Activated CD4-positive, alpha-beta memory T cell treated with anti-CD3 and anti-CD28 coated beads, Interleukin-2, amount 10 ng/mL, durations not matched to agents 7 days and 5 days (primary cell): ENCODE measurements at places on chromosomes 11 and 22.
A peak's percentile ranks its signal among the peaks of the same experiment; 100 is the strongest.

DNA sequence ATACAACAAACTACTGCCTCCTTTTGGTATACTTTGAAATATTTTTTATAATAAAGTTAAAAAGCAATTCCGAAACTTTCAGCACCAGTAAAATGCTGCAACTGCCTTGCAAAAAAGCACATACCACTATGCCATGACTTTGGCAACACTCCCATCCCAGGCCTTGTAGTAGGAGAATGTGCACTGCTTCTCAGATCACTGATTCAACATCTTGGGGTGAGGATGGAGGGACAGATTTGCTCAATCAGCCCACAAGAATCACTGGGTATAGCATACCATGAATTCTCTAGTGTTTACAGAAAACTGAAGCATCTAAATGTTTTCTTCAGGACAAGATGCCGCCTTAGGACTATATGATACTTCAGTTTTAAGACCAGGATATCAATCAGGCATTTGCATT lies 14.9 kb downstream of the EIF4ENIF1 start:
- H3K27me3 ChIP-seq: no peaks in the 10 kb centered on the region
- H3K27ac ChIP-seq: no peak overlapping the region
- H3K4me3 ChIP-seq: no peak overlapping the region

- peaks cover 39% of the 10 kb centered on the region for H3K27me3 ChIP-seq
- no peak for DNase-seq
- H3K4me1 ChIP-seq: no peaks in the 10 kb centered on the region
- no peak overlapping the region for H3K4me3 ChIP-seq
Measured at GRCh38 chr11:116505298-116506262, 267.2 kb downstream of the BUD13 start.

- DNase-seq: no peak
- no peaks in the 10 kb centered on the region for H3K36me3 ChIP-seq
- peaks cover 16% of the 10 kb centered on the region for H3K27me3 ChIP-seq
- no peaks in the 10 kb centered on the region for H3K4me1 ChIP-seq
- H3K27ac ChIP-seq: no peak overlapping the region
- H3K4me3 ChIP-seq: no peak overlapping the region
Measured at GRCh38 chr11:11668781-11669180, 47.0 kb upstream of the GALNT18 start.

GRCh38 chr11:132142121-132142520 lies 771.7 kb downstream of the NTM start:
- no peak overlapping the region for H3K4me3 ChIP-seq
- H3K27ac ChIP-seq: no peak overlapping the region
- no peaks in the 10 kb centered on the region for H3K36me3 ChIP-seq
- no peak for DNase-seq

DNA sequence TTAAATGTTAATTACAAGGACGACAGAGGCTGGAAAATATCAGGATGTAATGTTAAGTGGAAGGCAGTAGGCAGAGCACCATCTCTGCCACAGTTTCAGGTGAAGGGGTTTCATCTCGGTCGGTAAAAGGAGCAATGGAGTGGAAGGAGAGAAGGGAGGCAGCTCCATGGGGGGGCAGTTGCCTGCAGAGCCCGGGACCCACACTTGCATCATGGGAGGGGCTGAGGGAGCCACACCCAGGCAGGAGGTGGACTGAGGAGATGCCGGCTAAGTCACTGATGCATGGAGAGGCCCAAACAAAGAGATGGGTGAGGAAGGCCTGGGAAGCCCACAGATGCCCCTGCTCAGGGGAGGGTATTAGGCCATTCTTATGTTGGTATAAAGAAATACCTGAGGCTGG lies 1470.9 kb downstream of the BRD1 start:
- H3K27ac ChIP-seq: no peak overlapping the region
- no peaks in the 10 kb centered on the region for H3K36me3 ChIP-seq

DNA sequence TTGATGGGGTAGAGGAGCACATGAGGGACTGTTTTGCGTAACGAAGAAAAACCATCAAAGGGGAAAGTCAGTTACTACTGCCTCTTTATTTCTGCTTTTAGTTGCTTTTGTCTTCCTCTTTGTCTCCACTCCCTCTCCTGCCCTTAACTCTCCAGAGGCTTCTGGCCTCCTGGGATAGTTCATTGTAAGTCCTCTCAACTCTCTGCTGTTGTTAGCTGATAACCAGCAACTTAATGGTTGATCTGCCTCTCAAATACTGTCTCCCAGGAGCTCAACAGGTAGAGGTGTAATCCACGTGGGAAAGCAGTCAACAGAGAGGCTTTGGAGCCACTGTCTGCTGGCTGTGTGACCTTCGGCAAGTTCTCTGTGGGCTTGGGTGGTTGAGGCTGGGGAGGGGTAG lies 47.3 kb downstream of the CCDC81 start:
- no peaks in the 10 kb centered on the region for H3K27me3 ChIP-seq
- H3K27ac ChIP-seq: no peak overlapping the region
- no peaks in the 10 kb centered on the region for H3K36me3 ChIP-seq
- H3K4me3 ChIP-seq: no peak overlapping the region

DNA sequence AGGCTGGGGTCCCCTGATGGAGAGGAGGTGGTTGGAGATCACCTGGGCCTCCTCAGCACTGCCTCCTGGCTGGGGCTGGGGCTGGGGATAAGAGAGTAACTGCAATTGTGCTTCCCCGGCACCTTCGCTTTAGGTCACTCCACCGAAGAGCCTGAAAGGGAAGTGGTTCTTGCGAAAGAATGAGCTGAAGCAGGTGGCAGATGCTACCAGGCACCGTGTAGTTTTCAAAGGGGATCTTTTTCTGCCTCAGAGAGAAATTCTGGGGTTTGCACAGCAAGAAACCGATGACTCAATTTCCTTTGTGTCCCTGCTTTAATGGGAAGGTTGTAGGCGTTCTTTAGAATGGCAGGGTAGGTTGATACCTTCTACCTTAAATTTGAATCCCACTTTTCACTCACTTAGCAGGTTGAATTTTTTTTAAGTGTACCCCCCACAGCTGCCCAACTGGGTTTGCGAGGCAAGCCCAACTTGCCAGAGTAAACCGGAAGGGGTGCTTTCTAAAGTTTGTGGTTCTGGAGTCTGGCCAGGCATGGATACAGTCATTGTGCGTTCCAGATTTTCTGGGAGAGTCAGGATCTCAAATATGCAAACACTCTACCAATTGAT lies 5.3 kb downstream of the CD44 start:
- H3K4me3 ChIP-seq: peak overlapping the region; percentile 70
- peak; percentile 73 for DNase-seq
- H3K27me3 ChIP-seq: no peaks in the 10 kb centered on the region
- H3K36me3 ChIP-seq: peaks cover 92% of the 10 kb centered on the region
- peak overlapping the region; percentile 87 for H3K27ac ChIP-seq

DNA sequence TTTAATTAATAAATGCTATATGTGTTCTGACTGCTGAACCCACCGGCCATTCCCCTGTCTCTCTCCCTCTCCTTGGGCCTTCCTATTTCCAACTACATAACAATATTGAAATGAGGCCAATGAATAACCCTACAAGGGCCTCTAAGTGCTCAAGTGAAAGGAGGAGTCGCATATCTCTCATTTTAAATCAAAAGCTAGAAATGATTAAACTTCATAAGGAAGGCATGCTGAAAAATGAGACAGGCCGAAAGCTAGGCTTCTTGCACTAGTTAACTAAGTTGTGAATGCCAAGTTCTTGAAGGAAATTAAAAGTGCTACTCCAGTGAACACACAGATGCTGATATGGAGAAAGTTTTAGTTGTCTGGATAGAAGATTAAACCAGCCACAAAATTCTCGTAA lies 109.2 kb downstream of the TSPAN18 start:
- DNase-seq: no peak
- no peak overlapping the region for H3K4me3 ChIP-seq
- no peaks in the 10 kb centered on the region for H3K36me3 ChIP-seq
- peaks cover 5% of the 10 kb centered on the region for H3K4me1 ChIP-seq

GRCh38 chr22:27613099-27614005 lies 188.2 kb downstream of the MN1 start:
- H3K27me3 ChIP-seq: peaks cover 16% of the 10 kb centered on the region
- no peaks in the 10 kb centered on the region for H3K36me3 ChIP-seq
- H3K4me1 ChIP-seq: no peaks in the 10 kb centered on the region
- H3K4me3 ChIP-seq: no peak overlapping the region

- no peaks in the 10 kb centered on the region for H3K36me3 ChIP-seq
- peaks cover 2% of the 10 kb centered on the region for H3K4me1 ChIP-seq
- DNase-seq: no peak
- no peak overlapping the region for H3K27ac ChIP-seq
Measured at GRCh38 chr11:35802221-35802620, 139.6 kb downstream of the TRIM44 start.

DNA sequence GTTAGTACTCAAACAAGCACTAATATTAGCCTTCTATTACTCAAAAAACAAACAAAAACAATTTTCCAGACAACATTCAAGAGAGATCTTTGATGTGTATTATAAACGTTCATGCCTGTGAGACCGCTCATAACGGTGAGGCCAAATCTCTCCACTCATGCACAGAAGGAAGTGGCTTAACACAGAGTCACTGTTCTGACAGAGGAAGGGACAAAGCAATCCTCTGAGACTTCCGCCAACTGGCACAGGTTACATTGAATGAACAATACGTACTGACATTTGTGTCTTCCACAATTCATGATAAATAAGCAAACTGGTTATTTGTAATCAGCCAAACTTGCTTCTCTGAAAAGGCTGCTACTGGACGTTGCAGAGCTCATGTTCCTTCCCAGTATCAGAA lies 30.5 kb downstream of the CHKA start:
- no peak overlapping the region for H3K4me3 ChIP-seq
- no peak for DNase-seq
- H3K36me3 ChIP-seq: no peaks in the 10 kb centered on the region
- H3K27ac ChIP-seq: no peak overlapping the region
- H3K27me3 ChIP-seq: peaks cover 2% of the 10 kb centered on the region
